Gastrocnemius medialis (tissue), 4 donors: ENCODE measurements at places on chromosomes 4 and X.

DNA sequence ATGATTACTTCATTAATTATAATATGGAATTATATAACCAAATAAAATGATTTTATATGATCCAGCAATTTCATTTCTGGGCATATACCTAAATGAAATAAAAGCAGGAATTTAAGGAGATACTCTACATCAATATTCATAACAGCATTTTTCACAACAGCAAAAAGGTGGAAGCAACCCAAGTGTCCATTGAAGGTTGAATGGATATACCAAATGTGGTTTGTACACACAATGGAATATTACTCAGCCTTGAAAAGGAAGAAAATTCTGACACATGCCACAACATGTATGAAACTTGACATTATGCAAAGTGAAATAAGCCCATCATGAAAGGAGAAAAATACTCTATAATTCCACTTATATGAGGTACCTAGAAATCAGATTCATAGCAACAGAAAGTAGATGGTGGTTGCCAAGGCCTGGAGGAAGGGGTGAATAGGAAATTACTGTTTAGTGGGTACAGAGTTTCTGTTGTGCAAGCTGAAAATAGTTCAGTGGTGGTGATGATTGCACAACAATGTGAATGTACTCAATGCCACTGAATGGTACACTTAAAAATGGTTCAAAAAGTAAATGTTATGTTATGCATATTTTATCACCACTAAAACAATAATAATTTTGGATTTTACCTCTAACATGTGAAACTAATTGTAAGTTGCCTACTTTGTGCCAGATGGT is 471.5 kb downstream of the SPRY1 start:
- no peak for DNase-seq

GRCh38 chr4:105633241-105633640 is 75.2 kb downstream of the INTS12 start:
- DNase-seq, result no peak

DNA sequence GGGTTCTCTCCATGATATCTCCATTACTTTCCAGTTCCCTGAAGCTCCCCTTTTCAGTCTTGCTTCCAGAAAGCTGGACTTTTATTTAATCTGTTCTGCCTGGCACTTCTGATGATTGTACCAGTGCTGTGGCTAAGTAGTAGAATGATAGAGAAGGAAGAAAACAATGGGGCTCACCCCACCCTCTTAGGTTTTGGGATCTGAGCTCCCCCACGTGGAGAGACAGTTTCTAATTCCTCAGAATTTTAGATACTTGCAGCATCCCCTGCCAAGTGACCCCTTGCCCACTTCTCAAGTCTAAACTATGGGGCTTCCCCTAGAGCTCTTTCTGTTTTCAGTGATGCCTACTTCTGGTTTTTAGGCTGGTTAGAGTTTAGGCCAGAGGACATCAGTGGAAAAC is 73.9 kb downstream of the GC start:
- DNase-seq, result no peak

- no peak for DNase-seq
These were observed 291.3 kb downstream of the PCDH10 start for GRCh38 chr4:133440404-133440803.

GRCh38 chr4:169017971-169018370 is 7.9 kb upstream of the CBR4 start:
- DNase-seq, result no peak

DNA sequence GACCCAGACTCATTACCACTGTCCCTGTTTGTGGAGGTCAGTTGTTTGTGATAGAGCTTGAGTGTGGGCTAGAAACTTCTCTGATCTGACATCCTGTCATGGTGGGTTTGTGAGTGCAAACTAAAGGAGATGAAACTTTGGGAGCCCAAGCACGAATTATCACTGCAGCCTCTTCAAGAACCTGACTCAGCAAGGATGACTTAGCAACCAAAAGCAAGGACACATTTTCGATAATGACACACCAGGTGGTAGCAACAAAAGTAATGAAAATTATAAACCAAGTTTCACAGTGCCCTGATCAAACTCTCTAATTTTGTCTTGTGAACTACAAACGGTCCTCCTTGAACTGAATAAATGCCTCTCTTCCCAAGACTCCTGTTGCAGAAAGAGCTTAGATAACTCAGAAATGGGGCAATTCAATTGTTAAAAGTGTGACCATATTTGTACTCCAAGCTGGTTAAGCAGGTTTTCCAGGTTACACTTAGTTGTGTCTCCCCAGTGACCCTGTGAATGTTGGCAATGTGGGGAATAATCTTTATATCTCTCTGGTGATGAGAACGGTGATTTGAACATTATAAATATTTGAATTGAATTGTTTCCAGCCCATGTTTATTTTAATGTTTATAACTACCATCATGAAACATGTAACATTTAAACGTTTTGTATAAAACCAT is 52.6 kb upstream of the ATP8A1 start:
- DNase-seq, result no peak

- no peak for DNase-seq
These were observed 72.5 kb downstream of the QRFPR start for GRCh38 chr4:121308328-121308663.

DNA sequence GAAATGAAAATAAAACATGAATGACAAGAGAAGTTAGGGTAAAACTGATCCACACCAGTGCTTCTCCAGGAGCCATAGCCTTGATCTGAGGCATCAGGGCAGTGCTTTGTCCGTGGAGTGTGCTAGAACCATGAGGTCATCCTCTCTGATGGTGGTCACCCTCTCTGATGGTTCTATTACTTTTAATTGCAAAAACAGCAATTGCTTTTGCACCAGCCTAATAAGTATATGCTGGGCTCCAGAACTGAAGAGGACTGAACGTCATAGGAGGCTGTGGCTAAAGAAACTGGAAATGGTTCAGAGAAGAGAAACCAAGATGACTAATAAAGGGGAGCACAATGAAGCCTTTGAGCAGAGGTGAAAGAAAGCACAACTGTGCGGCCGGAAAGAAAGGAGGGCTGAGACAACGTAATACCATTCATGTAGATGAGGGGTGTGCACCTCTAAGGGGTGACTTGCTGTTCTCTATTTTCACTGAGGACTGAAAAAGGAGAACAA is 17.0 kb upstream of the TMEM154 start:
- DNase-seq, result no peak

GRCh38 chr4:139419388-139419914 is 34.5 kb upstream of the RAB33B start:
- peak; percentile 17 for DNase-seq

- DNase-seq, result no peak
These were observed 254.7 kb downstream of the PALLD start for GRCh38 chr4:168751263-168752225.
